ENCODE measurements at places on chromosomes 3 and 15. TPM values are rescaled to one million over a fixed set of nuclear protein-coding genes. Genes with fewer than 3 reads are reported as not detected.

DMXL2 gene
- total RNA-seq, result 6.7 TPM

HCLS1 gene
- 355 TPM for total RNA-seq

RAB8B gene
- 79.6 TPM for total RNA-seq

DNA sequence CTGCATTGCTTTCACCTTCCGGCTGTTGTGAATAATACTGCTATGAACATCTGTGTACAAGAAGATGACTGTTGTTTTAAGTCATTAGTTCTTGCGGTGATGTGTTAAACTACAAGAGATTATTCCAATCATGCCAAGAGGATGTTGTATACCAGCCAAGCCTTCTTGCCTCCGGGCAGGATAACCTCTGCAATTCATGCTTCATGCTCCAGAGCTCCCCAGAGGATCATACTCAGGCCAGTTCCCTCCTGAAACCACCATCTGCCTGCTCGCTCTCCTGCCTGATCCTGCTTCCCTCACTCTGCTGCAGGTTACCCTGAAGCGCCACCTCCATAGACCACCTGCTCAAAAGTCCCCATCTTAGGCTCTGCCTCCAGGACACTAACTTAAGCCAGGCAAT is 187.1 kb upstream of the PROK2 start:
- no peak for DNase-seq

- DNase-seq, result no peak
Measured at GRCh38 chr15:75565062-75565970, 13.8 kb downstream of the PTPN9 start.
